H9 (cell line): ENCODE measurements at places on chromosomes 11 and 22.

GRCh38 chr11:79369055-79369454, 71.8 kb downstream of the TENM4 start:
- no peak for DNase-seq

DNA sequence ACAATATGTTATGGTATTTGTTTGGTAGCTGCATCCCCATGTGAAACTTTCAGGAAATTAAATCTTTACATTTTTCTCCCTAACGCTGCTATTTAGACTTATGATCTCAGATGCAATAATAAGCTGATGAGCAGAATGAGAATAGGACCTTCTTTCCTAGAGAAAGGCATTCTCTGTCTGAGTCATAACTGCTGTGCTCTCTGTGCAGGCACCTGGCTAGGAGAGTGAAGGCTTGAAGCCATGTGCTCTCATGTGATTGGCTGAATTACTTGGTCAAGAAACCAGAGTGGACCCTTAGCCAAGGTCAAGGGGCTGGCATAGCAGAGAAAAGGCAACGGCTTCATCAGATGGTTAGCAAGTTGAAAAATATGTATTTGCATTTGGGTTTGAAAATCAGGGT, 185.0 kb downstream of the ADAMTS15 start:
- DNase-seq: no peak

GRCh38 chr11:7905961-7906429, 25.1 kb downstream of the OR10A6 start:
- peak; percentile 59 for DNase-seq

GRCh38 chr11:1528710-1529109, 42.1 kb upstream of the MOB2 start:
- no peak for DNase-seq

DNA sequence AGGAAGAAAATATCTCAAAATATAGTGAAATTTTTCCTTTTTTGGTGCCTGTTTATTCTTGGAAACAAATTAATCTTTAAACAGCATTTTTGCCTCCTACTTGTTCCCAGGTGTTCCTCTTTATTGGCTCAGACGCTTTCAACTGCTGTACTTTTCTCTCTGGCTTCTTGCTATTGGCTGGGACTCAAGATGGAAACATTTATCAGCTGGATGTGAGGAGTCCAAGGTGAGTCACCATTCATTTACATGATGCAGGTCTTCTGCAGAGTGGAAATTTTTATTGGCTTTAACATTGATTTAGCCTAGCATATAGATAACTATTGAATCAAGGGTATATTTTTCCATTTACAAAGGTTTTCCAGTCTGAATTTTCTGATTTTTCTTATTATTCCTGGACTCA, 34.4 kb upstream of the DNAJB13 start:
- DNase-seq: no peak

DNA sequence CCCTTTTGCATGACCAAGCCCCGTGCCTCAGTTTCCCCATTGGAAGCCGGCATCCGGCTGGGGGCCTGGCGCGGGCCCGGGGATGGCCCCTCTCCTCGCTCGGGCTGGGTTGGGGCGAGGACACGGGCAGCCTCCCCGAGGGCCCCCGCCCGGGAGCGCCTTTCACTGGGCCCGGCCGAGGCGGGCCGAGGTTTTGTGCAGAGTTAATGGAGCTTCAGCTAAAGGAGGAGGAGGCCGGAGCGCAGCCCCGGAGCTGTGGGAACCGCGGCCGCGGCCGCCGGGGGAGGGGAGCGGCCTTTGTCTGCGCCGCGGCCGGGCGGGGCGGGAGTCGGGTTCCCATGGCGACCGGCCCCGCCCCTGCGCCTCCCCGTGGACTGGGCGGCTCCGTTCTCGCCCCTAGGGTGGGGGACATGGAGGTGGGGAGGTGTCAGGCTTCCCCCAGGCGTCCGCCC, 1.4 kb upstream of the MAPK11 start:
- DNase-seq: peak; percentile 65

DNA sequence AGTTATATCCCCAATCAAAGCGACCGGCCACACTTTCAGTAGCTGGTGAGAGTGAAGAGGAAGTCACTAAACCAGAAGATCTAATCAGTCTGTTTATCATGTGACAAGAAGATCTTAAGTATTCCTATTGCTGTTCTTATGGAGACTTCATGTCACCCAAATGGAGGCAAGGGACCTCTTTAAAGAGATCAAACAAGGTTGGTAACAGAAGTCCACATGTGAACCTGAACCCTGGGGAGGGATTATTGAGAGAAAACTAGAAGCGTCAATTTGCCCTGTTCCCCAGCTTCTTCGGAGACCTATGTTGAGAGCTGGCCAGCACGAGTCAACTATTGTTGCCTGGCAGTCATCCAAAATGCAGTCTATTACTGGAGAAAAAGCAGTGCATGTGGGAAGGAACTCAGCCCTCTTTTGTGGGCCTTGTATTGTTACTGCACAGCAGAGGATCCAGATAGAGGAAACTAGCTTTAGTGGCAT, 76.9 kb upstream of the CTSC start:
- no peak for DNase-seq

GRCh38 chr11:115699733-115700132, 195.5 kb upstream of the CADM1 start:
- no peak for DNase-seq

GRCh38 chr11:1927026-1927847, 7.7 kb downstream of the TNNT3 start:
- DNase-seq: no peak

GRCh38 chr11:70828593-70829082, 423.7 kb downstream of the SHANK2 start:
- DNase-seq: no peak

- DNase-seq: no peak
These were observed 35.4 kb downstream of the MICAL3 start for GRCh38 chr22:17988800-17989513.

DNA sequence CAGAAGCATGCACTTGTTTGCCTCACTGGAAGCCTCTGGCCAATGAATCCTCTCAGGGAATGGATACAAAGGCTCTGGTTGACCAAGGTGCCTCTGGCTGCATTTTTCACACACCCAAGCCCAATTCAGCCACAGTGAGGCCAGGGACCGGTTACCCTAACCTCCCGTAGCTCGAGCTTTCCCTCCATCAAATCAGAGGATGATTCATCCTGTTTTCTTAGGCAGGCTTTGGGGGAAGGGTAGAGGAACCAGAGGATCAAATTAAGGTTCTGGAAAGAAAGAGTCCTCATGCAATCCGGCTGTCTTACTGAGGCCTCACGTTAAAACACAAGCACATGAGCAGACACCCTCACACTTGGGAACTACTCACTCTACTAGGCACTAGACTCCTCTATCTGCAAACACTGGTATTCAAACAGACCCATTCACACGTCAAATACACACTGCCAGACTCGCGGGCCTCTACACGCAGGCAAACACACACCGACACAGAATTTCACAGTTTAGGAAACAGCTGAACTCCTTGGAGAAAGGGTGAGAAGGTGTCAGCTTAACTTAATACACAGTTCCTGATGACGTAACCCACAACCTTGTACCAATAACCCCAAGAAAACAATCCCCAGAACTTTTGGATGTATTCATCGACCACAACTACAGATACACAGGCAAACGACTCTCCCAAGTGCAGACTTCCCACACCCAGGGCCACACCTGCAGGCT, 12.4 kb downstream of the NRXN2 start:
- no peak for DNase-seq

- peak; percentile 48 for DNase-seq
These were observed 33.4 kb upstream of the PTPRJ start for GRCh38 chr11:47946682-47947559.

- DNase-seq: no peak
These were observed 95.3 kb upstream of the ALKBH3 start for GRCh38 chr11:43785318-43785717.

GRCh38 chr11:61488651-61489291, 19.8 kb upstream of the LRRC10B start:
- DNase-seq: peak; percentile 82
